Stimulated activated CD4-positive, alpha-beta T cell treated with anti-CD3 and anti-CD28 coated beads, TNF-alpha, amount 100 ng/mL, for 48 hours (primary cell): ENCODE measurements at places on chromosomes 7 and 10.

- DNase-seq, result no peak
Observed at GRCh38 chr10:3700531-3701076, 84.4 kb downstream of the KLF6 start.

DNA sequence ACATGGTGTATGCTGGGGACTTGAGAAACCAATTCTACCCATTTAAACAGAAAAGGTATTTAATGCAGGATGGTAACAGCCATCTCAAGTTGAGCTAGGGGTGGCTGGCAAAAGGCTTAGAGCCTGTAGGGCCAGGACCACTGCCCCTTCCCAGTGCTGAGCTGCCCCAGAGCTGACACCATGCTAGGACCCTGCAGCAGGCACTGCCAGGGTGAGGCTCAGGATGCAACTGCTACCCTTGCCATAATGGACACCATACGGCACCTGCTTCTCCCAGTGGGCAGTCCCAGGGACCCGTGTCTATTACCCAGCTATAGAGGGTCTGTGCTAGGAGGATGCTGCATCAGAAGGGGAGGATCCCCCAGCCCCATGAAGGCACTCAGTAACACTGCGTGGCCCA is 160.7 kb upstream of the ADCY1 start:
- DNase-seq, result no peak

DNA sequence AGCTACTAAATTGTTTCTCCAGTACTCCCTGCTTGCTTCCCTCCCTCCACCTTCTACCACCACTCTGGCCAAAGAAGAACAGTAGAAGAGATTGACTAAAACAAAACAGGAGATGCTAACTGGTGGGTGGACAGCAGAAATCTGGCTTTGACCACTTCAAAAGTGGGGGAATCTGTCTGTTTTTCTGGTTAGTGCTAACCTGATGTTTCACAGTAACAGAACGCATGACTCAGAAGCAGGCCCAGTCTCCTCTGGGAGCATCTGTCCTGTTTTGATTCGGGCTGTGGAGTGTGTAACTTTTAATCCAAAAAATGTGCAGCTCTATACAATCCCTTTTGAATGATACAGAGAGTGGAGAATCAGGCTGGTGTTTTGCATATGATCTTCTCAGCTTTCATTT is 32.7 kb upstream of the ZNF438 start:
- DNase-seq, result no peak

GRCh38 chr10:119542988-119543813 is 682 bp upstream of the RGS10 start:
- DNase-seq, result peak; percentile 28

- no peak for DNase-seq
Observed at GRCh38 chr10:80455461-80456349, 1.6 kb downstream of the TSPAN14 start.

DNA sequence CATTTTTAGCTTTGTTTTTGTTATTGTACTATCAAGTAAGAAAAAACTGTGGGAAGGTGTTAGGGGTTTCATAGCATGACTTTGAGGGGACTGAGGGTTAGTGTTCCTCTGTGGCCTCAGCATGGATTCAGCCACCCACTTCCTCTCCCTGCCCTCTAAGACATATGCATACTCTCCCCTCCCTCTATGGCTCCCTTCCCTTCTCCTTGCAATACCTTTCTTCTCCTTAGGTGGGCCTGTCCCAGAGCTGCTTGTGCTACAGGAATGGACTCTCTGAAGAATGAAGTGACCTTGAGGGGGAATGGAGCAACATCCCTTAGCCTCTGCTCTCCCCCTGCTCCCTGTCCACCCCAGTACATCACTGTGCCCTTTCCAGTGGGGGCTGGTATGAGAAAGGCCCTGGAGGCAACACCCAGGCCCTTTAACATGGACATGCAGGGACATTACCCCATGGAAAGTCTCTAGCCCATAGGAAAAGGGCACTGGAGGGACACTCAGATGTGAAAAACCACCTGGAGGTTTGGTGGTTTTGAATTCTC is 22.4 kb downstream of the CDH23 start:
- no peak for DNase-seq

DNA sequence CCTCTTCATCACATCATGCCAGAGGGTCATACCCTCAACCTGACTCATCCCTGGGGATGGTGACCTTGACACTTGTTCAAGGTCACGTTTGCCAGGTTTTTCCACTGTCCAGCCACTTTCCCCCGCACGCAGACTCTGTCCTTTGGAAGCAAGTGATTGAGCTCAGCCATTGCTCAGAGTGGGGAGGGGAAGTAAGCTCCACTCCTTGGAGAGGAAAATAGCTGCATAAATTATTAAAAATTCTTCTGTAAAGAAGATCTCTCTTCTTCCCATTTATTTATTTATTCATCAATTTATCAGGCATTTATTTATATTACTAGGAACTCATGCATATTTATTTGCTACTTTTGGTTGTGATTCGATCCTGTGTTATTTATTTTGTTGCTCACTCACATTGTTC is 88.0 kb downstream of the GLRX3 start:
- no peak for DNase-seq

DNA sequence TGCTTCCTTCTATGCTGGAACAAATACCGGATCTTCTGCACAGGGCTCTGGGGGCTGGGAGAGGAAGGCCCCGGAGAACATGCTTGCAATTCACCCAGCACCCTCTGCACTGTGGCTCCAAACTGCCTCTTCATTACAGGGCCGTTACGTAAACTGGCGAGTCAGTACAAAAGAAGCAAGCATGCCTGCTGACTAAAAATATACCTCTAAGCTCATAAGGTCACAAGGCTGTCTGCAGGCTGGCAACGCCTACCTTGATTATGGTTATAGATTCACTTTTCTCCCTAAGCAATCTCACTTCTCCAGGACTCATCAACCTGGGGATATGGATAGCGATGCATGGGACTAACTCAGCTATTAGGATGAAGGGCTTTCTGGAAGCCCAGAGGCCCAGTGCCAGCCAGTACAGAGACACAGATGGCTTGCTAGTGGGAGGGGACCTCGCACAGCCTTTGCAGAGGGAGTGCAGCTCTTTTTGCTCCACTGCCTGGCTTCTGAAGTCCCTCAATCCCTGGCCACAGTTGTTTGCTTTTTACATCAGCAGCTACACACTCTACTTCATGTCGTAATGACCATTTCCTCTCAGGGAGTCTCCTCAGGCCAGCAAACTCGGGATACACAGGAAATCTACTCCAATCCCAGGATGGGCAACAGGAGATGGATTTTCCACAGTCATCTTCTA is 96.1 kb downstream of the SH3PXD2A start:
- DNase-seq, result no peak

DNA sequence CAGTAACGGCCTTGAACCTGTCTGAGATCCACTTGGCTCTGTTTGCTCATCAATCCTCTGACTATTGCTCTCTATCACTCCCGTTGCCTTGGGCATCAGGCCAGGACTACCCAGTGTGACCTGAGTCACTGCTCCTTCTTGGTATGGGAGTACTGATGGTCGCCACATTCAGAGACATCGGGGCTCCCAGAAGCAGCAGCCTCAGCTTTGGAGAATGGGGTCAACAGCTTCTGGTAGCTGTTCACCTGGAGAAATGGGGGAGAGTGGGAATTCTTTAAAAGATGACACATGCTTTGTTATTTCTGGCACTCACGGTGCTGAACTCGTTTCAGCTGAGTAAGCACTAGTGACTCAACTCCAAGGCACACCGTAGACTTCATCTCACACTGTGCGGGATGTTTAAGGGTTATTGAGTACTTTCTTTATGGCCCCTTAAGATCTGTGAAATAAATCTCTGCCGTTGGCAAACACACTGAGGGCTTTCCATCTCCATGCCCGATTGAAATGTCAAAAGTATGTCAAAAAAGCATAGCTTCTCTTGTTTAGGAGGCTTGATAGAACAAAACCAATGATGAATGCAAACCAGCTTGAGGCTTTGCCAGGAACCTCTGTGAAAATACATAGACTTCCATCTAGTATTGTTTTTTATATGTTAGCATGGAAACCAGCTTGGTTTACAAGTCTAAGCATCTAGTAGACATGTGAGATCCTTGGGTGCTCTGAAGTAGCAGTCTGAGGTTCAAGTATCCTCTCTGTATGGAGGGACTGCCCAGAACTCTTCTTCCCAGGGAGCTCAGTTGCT is 333.1 kb downstream of the CXCL12 start:
- DNase-seq, result no peak

DNA sequence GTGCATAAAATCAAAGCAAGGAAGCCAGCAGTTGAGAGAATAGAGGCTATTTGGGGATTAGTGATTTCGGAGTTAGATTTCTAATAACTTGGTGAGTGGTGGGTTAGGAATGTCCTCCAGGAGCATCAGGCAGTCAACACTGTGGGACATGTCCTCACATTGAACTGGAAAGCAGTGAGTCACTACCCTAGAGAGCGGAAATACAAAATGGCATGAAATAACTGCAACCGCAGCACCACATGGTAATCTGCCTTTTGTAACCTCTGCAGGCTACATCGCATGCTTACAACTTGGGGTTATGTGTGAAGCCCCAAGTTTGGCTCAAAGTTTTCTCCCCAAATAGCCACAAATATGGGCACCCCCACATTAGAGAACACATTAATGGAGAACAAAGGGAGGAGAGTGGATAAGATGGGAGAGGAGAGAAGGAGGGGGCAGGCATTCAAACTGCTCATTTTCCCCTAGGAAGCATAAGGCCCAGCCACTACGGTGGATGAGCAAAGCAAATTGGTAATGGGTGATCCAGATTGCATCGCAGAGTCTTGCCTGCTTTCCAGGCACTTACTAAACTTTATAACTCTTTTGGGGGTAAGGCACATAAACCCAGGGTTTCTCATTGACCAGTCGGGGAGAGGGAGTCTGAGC is 22.0 kb upstream of the SLF2 start:
- DNase-seq, result no peak

GRCh38 chr10:129626796-129627435 is 159.9 kb downstream of the MGMT start:
- no peak for DNase-seq
